GOT3 (cell line): ENCODE measurements at places on chromosomes 13 and 19.
A peak's percentile ranks its signal among the peaks of the same experiment; 100 is the strongest.

- DNase-seq: no peak
Observed at GRCh38 chr13:41463838-41464602, 6.7 kb downstream of the RGCC start.

GRCh38 chr13:45194081-45194939, 6.5 kb downstream of the KCTD4 start:
- DNase-seq: no peak

- no peak for DNase-seq
Observed at GRCh38 chr19:4534836-4535658, at the start of gene PLIN5. PLIN5 (minus strand) TSS chr19:4535224; CDS start chr19:4534074, 1,150 bp downstream.

- no peak for DNase-seq
Observed at GRCh38 chr19:49343123-49343522, 7.9 kb downstream of the CD37 start.

DNA sequence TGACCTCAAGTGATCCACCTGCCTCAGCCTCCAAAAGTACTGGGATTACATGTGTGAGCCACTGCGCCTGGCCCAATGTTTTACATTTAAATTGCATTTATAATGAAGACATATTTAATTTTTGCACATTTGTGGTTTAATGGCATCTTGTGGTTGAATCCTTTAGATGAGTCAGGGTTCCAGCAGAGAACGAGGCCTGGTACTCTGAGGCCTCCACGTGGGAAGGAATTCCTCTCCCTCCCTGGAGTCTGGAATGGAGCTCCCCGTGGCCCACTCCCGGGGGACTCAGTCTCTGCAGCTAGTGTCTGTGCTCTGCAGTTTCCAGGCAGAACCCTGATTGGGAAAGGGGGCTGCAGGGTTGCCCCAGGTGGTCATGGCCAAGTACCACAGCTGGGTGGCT, 24.2 kb downstream of the ZFR2 start:
- DNase-seq: no peak

DNA sequence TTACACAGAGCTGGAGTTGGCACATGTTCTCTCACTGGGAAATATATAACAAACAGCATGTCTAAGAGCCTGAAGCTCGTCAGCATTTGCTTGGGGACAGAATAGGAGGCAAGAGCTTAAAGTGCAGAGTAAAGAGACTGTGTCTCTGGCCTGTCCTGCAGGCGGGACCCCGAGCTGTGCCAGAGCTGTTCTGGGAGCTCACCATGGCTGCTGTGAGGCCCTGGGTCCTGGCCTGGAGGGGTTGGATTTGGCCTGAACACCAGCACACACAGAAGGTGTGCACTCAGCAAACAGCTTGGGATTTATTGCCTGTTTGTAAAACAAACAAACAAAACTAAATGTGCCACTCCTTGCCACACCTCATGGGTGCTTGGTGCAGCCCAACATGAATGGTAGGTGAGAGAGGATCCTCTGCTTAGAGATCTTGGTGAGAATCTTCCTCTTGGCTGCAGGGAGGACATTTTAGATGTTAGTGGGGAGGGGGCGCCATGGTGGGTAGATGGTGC, 60.9 kb downstream of the ERICH6B start:
- DNase-seq: no peak

- no peak for DNase-seq
Observed at GRCh38 chr13:106212386-106213010, 323.0 kb downstream of the EFNB2 start.

GRCh38 chr19:42284066-42284501, 15.0 kb downstream of the CIC start:
- DNase-seq: peak; percentile 78

DNA sequence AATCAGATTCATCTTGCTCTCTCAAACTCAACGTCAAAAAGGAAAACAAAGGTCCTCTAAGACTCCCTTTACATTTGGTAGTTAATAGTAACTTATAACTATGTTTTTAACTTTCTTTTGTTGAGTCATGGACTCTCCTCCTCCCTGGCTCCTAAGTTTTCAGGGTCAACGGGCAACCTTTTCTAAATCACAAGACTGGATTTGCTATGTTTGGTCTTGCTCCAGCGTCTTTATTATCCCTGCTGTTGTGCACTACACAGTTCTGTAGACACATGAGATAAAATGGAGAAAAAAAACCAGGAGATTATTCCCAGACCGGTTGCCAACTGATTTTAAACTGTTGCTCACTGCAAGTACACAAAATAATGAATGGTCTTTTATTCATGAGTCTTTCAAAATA, 1.9 kb upstream of the ITM2B start:
- no peak for DNase-seq

DNA sequence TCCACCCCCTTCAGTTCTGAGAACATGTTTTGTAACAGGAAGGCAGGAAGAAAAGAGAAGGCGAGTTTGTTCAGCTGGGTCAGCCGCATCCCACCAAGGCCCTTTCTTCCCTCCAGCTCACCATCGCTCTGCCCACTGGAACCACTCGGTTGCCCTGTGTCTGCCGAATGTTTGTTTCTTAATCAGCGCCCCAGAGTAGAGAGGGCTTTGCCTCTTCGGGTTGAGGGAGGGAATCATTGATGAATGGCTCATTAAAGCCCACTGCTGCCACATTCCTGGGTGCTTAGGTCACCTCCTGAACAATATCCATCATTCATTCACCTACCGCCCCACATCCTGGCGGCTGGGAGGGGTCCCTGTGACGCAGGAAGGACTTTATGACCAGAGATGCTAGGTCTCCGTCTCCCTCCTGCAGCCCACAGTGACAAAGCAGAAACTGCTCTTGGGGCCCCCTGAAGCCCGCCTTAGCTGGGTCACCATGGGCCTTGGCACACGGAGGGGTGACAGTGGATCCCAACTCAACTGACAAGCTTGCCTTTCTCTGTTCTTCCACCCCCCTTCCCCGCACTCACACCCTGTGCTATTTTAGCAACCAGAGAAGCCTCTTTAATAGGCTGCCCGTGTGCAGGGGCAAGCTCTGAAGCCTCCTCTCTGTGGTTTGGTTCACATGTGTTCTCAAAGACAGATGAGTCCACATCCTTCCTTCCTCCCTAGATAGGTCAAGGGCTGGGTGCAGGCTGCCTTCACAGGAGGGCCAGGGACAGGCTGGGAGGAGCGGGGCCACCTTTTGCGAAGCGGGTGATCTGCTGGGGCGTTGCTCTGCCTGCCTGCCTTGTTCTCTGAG, 46.2 kb downstream of the ACTN4 start:
- DNase-seq: no peak

DNA sequence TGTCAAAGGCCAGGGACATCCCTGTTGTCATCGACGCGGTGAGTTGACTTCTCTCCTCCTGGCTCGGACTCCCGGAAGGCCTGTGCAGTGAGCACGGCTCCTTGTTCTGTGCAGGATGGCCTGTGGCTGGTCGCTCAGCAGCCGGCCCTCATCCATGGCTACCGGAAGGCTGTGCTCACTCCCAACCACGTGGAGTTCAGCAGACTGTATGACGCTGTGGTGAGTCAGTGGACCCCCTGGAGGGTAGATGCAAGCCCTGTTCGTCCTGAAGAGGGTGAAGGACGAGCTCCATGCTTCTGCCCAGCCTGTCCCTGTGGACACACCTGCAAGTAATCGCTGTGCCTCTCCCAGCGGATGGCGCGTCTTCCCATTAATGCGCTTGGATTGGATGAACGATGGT, 19.2 kb downstream of the NAXD start:
- no peak for DNase-seq

DNA sequence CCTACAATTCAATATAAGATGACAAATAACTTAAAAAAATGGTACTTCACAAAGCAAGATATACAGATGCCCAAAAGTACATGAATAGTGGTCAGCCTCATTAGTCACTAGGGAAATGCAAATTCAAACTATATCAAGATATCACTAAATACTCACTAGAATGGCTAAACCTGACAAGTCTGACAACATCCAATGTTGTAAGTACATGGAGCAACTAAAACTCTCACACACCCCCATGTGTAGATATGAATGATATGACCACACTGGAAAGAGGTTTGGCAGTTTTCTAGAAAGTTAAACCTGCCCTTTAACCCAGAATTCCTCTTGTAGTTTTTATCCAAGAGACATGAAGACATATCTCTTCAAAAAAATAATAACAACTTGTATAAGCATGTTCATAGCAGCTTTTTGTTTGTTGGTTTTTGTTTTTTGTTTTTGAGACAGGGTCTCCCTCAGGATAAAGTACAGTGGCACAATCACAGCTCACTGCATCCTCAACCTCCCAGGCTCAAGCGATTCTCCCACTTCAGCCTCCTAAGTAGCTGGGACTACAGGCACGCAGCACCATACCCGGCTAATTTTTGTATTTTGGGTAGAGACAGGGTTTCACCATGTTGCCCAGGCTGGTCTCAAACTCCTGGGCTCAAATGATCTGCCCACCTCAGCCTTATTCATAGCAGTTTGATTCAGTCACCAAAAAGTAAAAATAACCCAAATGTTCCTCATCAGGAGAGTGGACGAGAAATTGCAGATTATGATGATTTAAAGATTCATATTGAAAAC, 55.1 kb downstream of the RFX2 start:
- DNase-seq: no peak

- no peak for DNase-seq
Observed at GRCh38 chr13:52931539-52932431, 83.3 kb upstream of the PCDH8 start.

GRCh38 chr19:58181902-58182576, 822 bp upstream of the ZNF274 start:
- no peak for DNase-seq

GRCh38 chr19:49812452-49812996, 568 bp downstream of the FUZ start:
- no peak for DNase-seq

GRCh38 chr19:12965812-12966135, 3.6 kb upstream of the DAND5 start:
- DNase-seq: no peak
